ENCODE measurements at places on chromosomes 2 and 18.

DNA sequence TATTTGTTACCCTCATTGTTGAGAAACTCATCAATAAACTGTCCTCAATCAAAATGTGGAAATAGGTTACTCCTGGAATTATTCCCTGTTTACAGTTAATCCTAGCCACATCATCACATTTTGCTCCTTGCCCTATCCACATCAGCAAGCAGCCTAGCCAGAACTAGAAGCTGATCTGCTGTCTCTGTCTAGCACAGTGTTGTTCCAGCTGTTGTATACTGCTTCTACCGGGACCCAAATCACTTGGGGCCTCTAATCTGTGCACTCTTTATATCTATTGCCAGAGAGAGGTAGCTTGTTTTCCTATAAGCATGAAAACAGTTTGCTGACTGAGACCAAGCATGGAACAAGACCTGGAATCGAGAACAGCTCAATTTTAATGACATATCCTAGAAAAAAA, 196.2 kb upstream of the SP5 start:
- no peak for DNase-seq

GRCh38 chr2:44879269-44880124, 62.0 kb upstream of the SIX3 start:
- no peak for DNase-seq

DNA sequence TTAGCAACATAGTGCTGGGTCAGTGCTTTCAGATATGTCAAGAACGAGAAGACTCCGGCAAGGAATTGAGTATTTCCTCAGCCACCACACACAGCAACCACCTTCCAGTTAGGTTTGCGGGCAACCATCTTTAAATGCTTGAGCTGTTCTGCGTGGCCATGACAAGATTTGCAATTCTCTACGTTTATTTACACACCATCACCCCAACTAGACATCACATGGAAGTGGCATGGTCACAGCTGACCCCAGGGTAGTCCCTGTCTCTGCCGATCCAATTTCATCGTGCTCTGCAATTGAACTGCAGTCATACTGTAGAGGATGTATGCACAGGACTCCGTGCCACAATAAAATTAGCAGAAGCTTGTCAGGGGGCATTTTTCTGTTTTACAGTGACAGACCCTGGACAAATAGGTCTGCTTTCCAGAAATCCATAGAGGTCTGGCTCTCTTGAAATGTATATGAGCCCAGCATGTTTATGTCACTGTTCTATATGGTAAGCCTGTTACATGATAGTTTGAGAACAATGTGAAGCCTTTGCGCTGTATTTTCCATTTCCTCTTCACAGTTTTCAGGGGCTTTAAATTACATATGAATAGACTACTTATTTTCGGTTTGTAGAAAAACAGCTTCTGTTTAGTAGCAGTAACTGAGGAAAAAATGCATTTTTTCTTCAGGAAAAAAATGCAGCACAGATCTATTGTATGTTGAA, 605.2 kb downstream of the NR4A2 start:
- DNase-seq: no peak

DNA sequence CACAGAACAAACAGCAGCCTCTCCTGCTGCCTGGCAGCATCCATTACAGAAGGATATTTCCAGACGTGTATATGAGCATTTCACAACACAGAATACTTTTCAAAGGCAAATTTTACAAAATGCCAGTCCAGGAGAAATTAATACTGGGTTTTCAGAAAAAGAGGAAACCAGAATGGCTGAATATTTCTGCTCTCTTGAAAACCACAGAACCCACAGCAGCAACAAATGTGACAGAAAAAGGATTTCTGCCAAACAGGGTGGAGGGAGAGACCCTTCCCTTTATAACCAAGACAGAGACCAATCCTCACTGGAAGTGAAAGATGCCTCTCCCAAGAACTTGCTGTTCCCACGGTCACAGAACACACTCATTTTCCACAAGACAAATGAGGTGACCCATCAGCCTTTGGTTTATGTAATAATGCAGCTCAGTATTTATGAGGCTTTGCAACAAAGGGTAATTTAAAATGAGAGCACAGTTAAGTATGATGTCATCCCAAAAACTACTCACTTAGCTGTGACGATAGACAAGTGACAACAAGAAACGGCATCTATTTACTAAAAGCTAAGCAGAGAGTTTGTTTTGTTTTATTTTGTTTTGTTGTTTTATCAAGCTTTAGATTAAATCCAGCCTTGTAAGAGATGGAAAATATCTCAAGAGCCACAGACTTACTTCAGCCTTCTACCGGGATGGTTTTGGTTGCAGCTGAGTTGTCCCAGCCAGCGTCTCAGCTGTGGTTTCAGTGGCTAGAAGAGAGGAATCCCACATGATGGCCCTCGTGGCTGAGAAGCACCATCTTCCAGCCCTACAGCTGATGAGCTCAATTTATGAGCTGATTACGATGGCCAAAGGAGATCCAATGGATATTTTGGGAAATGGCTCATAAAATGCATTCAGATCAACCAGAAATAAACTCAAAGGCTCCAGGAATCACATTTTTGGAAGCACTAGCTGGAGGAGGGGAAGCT, 249.3 kb upstream of the AGAP1 start:
- DNase-seq: no peak

Data from activated gamma-delta T cell (primary cell).